ENCODE measurements at places on chromosomes 7 and 10. TPM values are rescaled to one million over a fixed set of nuclear protein-coding genes. Genes with fewer than 3 reads are reported as not detected.

Gene FOXP2
- total RNA-seq = 0.66 TPM

Gene ZNF804B
- total RNA-seq = not detected

Gene HOXA2
- 6.6 TPM for total RNA-seq

Gene ERVW-1
- not detected for total RNA-seq

GRCh38 chr10:71185209-71185608 is 27.2 kb upstream of the UNC5B start:
- DNase-seq = no peak

- DNase-seq = peak; percentile 11
Measured at GRCh38 chr10:78301891-78302738, 268.5 kb downstream of the RPS24 start.

DNA sequence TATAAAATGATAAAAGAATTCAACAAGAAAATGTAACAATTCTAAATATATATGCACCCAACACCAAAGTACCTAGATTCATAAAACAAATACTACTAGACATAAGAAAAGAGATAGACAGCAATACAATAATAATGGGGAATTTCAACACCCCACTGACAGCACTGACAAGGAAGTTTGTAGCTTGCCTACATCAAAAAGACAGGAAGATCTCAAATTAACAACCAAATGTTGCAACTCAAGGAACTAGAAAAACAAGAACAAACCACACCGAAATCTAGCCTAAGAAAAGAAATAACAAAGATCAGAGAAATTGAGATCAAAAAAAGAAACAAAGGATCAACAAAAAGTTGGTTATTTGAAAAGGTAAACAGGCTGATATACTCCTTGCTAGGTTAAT is 36.5 kb upstream of the TNKS2 start:
- DNase-seq = no peak

Measured in HT-29 (cell line).